ENCODE measurements at places on chromosomes 7 and 10.

- DNase-seq, result no peak
Measured at GRCh38 chr10:21668831-21669230, 134.8 kb downstream of the MLLT10 start.

DNA sequence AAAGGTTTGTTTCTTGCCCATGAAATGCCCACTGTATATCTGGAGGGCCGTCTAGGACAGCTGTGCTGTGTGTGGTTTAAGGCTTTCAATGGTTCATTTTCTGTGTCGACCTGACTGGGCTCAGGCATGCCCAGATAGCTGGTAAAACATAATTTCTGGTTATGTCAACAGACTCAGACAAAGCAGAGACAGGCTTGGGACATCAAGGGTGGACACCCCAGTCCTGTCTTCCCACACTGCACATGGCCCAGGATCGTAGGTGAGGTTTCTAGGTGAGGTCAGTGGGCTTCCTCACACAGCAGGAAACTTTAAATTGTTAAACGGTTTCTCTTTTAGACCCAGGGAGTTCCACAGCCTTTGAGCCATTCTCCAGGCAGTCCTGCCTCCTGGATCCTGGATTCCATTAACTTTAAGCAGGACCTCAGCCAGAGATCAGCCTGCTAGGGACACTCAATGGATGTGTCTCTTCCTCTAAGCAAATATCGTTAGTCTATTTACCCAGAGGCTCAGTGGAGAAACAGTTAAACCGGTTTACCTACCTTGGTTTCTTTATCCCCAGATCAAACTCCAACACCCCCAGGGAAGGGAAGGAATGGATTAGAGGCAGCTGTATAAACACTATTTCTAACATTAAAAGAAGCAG, 66.4 kb downstream of the ST8SIA6 start:
- no peak for DNase-seq

DNA sequence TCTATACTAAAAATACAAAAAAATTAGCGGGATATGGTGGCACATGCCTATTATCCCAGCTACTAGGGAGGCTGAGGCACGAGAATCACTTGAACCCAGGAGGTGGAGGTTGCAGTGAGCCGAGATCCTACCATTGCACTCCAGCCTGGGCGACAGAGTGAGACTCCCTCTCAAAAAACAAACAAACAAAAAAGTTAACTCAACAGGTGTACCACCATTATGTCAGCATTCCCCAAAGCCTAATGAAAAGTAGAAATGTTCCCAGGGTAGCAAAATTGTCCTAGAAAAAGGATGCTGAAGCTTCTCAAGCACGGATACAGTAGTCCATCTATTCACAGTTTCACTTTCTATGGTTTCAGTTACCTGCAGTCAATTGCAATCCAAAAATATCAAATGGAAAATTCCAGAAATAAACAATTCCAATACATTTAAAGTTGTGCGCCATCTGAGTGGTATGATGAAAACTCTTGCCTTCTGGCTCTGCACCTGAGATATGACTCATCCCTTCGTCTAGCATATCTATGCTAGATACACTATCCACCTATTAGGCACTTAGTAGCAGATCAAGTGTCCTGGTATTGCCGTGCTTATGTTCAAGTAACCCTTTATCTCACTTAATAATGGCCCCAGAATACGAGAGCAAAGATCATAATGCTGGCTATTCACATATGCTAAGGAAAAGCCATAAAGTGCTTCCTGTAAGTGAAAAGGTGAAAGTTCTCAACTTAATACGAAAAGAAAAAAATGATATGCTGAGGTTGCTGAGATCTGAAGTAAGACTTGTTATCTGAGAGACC, 37.2 kb upstream of the SLC35G1 start:
- DNase-seq, result no peak

DNA sequence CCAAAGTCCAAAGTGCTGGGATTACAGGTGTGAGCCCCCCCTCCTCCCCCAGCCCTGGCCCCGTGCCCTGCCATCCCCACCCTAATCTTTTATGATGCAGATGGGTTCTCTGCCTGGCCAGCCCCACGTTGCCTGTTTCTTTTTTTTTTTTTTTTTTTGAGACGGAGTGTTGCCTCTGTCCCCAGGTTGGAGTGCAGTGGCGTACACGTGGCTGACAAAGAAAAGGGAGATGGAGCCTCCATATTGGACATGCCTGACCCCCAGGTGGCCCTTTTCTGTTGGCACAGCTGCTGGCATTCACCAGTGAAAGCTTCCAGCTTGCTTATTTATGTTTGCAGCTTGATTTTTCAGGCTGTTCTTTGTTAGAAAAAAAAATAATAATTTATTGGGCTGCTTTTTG, 235.3 kb downstream of the CCDC3 start:
- no peak for DNase-seq

GRCh38 chr7:98192781-98193457, 18.3 kb upstream of the BHLHA15 start:
- no peak for DNase-seq

GRCh38 chr7:25855854-25856782, 295.9 kb upstream of the NFE2L3 start:
- DNase-seq, result no peak

DNA sequence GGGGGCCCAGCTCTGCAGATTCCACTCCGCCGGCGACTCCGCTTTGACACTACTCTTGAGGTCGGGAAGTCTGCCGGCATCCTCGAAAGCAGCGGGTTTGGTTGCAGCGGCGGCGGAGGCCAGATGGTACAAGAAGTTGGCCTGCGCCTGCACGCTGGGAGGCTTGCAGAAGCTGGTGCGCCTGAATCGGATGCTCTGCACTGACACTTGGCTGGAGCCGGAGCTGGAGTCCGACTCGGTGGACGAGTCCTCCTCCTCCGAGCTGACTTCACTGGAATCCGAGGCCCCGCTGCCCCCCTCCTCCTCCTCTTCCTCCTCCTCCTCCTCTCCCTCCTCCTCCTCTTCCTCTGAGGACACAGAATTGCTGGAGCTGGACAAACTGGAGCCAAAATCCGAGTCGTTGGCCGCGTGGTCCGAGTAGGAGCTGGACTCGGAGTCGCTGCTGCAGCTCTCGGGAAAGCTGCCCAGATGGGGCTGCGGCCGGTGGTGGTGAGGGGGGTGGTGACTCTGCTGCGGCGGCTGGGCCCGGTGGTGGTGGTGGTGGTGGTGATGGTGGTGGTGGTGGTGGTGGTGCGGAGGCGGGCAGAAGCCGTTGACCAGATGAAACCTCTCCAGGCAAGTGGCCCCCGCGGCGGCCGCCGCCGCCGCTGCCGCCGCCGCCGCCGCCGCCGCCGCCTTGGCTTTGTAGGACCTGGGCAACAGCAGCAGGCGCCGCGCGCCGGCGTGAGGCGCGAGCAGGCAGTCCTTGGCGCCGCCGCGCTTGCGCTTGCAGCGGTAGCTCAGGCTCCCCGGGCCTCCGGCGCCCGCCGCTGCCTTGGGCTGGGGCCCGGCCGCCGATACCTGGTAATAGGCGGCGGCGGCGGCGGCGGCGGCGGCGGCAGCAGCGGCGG, 9.0 kb downstream of the SKIDA1 start:
- no peak for DNase-seq

GRCh38 chr10:7218968-7219367, 191.9 kb downstream of the SFMBT2 start:
- DNase-seq, result no peak

- no peak for DNase-seq
Measured at GRCh38 chr7:85535974-85536729, 349.3 kb upstream of the SEMA3D start.

DNA sequence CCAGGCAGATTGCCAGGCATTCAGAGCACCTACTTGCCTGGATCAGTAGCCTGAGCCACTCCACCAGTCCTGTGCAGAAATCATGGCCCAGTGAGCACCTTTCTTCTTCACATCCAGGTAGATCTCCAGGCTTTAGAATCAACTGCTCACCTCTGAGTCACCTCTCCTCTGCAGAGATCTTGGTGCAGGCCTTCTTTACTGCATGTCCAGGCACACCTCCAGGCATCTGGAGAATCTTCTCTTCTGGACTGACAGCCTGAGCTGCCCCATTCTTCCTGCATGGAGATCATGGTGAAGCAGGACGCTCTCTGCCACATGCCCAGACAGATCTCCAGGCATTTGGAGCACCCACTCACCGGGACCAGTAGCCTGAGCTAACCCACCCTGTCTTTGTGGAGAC, 894.5 kb upstream of the MBL2 start:
- no peak for DNase-seq

DNA sequence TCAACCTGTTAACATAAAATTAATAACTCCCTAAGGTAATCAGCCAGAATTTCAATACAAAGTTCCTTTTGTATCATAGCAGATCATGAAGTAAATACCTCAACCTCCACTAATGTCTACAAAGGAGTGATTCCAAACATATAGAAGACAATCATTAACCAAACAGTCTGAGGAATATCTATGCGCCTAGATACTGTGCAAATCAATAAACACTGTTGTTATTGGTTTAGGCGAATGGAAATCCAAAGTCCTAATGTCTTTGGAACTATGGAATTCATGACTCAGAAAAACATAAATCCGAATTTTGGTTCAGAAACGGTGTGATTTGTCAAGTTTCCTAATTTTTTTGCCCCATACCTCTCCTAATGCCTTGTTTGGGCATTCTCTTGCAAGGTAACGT, 469.7 kb downstream of the PARD3 start:
- DNase-seq, result no peak

- no peak for DNase-seq
Measured at GRCh38 chr10:119378737-119379067, 163.8 kb downstream of the RGS10 start.

- DNase-seq, result no peak
Measured at GRCh38 chr10:67943917-67944316, 59.5 kb downstream of the SIRT1 start.

- no peak for DNase-seq
Measured at GRCh38 chr10:45675388-45675787, 2.8 kb upstream of the ZFAND4 start.

DNA sequence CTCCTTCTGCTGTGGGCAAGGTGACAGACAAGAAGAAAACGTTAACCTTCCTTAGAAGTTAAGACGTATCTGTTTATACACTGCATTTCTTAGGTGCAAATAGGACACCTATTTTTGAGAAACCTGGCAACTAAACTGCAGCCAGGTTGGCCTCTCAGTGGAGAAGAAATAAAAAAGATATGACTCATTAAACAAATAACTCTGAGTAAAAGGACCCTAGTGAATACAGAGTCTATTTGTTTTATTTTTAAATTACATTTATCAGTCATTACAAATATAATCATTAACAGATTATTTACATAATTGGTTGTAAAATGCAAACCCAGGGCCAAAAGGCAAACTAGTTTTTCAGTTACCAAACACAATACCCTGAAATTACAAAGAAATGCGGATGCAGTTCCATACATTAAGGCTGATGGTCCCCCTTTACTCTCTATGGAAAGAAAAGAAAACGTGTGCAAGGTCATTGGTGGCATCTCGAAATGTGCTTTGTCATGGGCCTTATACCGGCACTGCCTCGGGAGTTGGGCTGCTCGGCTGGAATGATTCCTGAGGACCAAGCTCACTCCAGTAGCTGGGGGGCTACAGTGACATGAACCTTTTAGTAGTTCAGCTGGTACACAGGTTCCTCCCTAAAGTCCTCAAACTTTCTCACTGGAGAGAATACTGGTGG, 38.4 kb downstream of the ADRB1 start:
- DNase-seq, result no peak

DNA sequence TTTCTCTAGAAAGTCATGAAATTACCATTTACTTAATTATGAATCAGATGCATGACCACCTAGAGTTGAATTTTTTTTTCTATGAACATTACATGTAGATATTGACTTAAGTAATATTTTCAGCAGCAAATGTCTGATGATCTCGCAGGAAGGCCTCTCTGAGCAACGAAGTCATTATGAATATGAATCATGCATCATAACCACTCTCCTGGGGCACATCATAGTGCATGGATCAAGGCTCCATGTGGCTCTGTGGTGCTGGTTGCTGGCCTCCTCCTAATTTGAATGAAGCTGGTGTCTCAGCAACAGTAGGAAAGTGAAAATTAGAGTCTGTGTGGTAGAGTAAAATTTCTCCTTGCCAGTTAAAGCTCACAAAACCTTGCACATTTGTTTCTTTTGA, 121.4 kb upstream of the INHBA start:
- DNase-seq, result no peak

DNA sequence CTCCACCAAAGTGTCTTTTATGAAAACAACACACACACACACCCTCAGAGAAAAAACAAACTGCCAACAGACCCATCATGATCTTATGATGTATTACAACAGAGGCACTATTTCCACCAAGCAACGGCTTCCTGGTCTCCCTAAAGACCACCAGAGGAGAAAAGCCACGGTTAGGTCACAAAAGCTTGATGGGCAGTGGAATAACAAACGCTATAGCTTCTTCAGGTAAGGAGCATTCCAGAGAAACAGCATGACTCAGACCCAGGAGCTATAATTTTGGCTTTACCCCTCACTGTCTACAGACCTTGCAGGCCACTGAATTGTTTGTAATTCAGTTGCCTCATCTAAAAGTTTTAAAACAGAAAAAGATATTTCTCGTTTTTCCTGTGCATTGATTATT, 105.7 kb upstream of the GPR141 start:
- no peak for DNase-seq

DNA sequence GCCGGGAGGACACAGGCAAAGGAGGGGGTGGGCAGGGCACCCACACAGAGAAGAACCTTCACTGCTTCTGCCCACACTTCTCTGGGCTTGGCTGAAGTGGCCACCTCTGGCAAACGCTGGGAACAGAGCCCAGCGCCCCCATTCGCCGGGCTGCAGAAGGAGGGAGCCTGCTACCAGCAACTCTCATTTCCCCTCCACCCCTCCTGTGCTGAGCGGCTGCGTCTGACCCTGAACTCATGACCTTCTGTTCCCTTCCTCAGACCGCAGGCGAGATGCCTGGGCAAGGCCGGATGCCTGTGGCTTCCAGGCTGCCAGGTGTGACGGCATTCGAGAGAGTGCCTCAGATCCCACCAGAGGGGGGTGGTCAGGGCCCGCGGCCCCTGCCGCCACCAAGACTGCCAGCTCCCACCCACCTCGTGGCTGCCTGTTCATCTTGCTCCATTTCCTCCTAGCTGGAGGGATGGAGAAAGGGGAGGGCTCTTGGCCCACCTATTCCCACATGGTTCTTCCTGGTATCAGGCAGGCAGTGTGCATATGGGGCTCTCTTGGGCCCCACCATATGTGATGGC, 19.8 kb downstream of the DNAJB12 start:
- DNase-seq, result peak; percentile 63

DNA sequence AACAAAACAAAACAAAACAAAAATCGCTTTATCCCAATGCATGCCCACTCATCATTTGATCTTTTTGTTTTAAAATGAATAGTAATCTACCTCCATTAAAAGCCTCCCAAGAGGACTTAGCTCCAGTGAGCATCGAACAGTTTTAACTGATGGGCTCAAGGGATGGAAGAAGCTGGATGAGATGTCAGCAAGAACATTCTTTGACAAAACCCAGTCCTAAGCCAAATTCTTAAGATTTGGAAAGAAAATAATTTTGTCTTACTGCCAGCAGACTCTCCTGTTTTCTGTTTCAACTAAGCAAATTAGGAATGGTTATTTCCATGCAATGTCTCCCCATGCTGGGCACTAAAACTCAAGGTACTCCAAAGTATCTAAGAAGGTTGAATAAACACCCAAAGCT, 127.3 kb downstream of the RNLS start:
- no peak for DNase-seq

GRCh38 chr10:101120884-101121653, 10.0 kb upstream of the TLX1 start:
- DNase-seq, result no peak
